NCI-H2107 (cell line): ENCODE measurements at places on chromosomes 4 and X.

- peak; percentile 3 for DNase-seq
Measured at GRCh38 chr4:54971474-54971950, 153.9 kb downstream of the KDR start.

DNA sequence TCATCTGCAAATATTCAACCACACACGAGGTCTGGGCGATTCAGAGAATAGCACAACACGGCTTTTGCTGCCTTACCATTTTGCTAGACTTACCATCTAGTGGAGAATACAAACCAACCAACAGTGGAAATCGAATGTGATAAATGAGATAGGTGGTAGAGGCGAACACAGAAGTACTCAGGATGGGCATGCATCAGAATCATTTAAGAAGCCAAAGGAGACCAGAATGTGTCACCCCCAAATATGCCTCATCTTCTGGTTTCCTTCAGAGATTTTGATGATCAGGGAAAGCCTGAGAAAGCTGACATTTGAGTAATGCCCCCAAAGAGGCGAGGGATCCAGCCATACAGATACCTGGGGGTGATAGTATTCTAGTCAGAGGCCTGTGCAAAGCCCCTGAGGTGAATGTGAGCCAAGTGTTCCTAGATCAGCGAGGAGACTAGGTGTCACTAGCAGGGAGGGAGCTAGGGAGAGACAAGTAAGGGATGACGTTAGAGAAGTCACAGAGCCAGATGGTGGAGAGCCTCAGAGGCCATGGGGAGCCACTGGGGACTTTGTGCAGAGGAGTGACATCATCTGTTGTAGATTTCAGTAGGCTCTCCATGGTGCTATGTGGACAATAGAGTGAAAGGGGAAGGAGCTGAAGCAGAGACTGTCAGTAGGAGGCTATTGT is 1.7 kb downstream of the MTMR1 start:
- DNase-seq: no peak

GRCh38 chrX:117972711-117973109 is 143.9 kb downstream of the KLHL13 start:
- DNase-seq: no peak

DNA sequence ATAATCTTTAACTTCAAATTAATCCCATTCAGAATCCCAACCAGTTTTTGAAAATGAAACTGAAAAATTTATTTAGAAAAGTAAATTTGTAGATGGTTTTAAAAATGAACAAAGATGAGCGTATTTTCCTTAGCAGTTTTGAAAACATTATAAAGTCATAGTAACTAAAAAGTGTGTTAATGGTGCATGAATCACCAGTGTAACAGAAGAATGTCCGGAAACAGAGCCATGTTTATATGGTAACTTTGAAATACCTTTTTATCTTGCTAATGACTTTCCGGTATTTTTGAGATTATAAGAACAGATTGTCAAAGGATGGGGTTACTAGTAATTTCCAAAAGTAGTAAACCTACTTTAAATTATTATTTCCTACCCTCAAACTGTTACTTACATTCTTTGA is 145.9 kb downstream of the IRS4 start:
- DNase-seq: no peak

- no peak for DNase-seq
Measured at GRCh38 chr4:8911316-8912088, 39.9 kb upstream of the HMX1 start.

- DNase-seq: no peak
Measured at GRCh38 chr4:35993606-35994005, 250.7 kb downstream of the ARAP2 start.

DNA sequence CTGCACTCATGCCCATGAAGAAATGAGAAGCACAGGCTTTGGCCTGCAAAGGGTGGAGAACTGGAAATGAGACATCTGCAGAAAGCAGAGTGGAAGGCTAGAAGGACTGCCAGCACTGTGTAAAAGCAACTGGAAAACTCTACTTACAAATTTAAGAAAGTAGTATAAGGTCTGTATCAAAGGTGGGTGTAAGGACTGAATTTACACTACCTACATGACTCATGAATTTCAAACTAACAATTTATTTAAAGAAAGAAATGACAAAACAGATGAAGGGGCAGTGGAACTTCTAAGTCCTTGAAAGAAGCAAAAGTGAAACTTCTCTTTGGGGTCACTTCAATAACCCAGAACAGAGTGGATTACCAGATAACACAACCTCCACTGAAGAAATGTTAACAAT is 71.2 kb downstream of the SLC10A7 start:
- DNase-seq: no peak

GRCh38 chr4:164023214-164023613 is 528.7 kb downstream of the TMA16 start:
- no peak for DNase-seq

GRCh38 chr4:38154252-38154651 is 194.1 kb downstream of the PTTG2 start:
- DNase-seq: no peak

DNA sequence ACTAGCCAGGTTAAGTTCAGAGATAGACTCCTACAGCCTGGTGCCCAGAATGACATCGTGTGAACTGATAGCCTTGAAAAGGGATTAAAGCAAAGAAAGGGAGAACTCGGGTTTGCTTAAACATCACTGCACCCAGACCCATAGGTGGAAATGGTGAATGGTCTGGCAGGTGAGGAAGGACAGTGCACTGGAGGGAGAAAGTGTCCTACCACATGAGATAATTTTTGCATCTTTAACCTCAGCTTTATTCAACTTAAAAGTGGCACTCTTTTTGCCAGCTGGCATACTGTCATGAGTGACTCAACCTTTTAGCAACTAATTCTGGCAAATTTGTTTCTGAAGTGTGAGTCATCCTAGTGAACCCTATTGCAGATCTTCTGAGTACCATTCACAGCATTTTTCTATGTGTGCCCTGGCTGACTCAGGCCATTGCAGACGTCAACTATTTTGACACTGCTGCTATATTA is 53.0 kb upstream of the DAPP1 start:
- DNase-seq: no peak
